ENCODE measurements at places on chromosomes 13 and 19.

- no peak for DNase-seq
Observed at GRCh38 chr13:39418424-39418823, 184.6 kb downstream of the LHFPL6 start.

- DNase-seq, result no peak
Observed at GRCh38 chr13:104411141-104411765, 1345.0 kb upstream of the SLC10A2 start.

DNA sequence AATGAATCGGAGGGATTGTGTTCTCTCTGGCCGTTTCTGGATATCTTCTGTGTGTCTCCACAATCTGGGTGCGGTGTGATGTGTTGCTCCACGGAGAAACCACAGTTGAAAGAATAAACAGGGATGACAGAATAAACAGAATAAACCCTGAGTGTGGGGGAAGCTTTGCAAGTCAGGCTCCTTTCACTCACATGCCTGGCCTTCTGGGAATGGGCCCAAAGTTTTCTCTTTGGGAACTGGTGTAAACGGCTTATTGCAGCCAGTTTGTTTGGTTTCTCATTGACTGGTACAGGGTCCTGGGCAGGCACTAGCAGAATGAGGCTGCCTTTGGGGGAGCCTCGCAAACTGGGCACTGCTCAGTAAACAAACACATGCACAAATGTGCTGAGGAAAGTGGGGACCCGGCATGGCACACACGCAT, 324.7 kb downstream of the DLEU7 start:
- no peak for DNase-seq

GRCh38 chr13:112926003-112926402, 43.0 kb upstream of the MCF2L start:
- DNase-seq, result no peak

- no peak for DNase-seq
Observed at GRCh38 chr13:59879281-59879680, 284.4 kb downstream of the DIAPH3 start.

GRCh38 chr13:105764486-105764885, 771.0 kb downstream of the EFNB2 start:
- no peak for DNase-seq

- DNase-seq, result no peak
Observed at GRCh38 chr19:53037101-53038097, 7.1 kb upstream of the ERVV-2 start.

DNA sequence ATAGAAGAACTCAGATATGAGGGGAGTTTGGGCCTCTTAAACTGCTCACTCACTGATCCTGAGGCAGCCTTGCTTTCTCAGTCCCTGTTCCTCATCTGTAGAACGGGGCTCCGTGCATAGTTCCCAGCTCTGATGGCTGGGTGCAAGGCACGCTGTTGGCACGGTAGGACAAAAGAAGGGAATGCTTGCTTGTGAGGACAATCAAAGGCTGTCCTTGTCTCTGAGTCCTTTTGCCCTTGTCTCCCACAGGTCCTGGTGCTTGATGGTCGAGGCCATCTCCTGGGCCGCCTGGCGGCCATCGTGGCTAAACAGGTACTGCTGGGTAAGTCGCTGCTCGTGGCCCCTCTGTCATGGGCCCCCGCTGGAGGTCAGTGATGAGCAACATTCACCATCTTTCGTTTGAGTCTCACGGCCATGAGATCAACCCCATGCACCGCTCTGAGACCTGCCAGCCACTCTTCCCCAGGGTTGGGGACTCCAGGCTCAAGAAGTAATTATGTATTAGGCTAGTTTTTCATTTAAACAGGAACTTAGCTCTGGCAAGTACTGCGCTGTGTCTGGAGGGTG, 2.3 kb downstream of the RPL13A start:
- no peak for DNase-seq

- DNase-seq, result no peak
Observed at GRCh38 chr13:91312324-91312723, 35.2 kb upstream of the MIR17HG start.

GRCh38 chr19:45484273-45484945, 12.4 kb downstream of the RTN2 start:
- no peak for DNase-seq

DNA sequence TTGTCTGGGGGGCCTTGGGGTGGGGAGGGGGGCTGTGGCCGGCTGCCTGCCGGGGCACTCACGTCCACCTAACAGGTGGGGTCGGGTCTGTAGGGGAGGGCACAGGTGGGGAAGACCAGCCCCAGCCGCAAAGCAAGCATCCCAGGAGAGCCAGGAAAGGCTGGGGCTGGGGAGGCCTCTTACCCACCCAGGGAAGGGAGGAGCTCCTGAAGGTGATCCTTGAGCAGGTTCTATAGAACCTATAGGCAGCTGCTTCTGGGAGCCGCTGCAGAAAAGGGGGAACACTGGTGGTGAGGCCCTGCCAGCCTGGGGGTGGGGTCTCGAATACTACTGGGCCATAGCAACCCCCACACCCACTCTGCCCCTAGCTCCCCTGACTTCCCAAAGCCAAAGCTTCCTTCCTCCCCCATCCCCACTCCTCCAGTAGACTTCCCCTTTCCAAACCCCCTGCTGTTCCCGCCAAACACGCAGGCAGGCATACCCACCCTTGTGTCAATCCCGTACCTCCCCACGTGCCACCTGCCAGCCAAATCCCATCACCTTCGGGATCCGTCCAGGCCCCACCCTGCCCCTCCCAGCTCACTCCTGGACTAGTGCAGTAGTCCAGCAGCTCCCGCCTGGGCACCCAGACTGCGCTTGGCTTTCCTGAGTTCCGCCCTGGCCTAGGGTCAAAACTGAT, 5.6 kb downstream of the KLF16 start:
- DNase-seq, result no peak

DNA sequence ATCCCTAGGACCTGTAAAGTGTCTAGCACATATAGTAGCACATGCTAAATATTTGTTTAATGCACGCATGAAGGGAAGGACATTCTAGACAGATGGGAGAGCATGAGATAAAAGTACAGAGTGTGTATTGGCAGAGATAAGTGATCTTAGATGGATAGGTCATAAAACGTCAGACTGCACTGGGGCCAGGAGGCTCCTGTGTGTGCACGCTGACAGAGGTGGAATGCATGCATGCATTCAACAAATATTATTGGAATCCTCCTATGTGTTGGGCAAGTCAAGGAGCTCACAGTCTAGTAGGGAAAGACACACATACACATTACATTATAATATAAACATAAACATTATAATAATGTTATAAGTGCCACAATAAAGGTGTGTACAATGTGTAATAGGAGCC, 73.3 kb downstream of the FGF9 start:
- no peak for DNase-seq

DNA sequence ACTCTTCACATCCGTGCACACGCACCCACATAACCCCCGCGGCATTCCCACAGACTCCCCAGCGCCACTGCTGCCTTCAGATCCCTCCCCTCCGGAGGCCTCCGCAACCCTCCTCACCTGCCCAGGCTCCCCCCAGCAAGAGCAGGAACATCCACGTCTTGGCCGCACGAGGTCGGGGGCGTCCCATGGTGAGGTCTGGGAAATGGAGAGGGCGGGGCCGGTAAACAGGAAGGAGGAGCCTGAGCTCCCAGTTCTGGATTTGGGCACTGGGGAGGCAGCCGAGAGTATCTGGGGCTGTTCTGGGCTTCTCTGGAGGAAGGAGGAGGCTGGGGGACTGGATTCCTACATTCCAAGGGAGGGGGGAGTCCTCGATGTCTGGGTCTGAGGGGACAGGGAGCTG, 423 bp downstream of the KLK8 start:
- no peak for DNase-seq

DNA sequence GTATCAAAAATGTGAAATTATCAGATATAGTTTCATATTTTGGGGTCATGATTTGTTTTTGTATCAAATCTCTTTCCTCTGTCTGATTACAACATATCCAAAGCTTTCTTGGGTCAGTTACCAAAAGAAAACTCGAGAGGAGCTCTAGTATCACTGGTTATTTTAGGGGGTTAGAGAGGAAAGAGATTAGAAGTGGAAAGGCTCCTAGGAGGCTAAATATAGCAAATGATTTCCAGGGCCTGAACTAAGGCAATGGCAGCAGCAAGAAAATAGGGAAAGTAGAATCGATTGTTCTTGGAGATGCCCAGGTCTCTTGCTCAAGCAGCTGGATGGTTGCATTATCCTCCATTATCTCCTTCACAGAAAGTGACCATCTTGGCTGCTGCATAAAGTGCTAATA, 72.9 kb downstream of the NHLRC3 start:
- DNase-seq, result no peak

DNA sequence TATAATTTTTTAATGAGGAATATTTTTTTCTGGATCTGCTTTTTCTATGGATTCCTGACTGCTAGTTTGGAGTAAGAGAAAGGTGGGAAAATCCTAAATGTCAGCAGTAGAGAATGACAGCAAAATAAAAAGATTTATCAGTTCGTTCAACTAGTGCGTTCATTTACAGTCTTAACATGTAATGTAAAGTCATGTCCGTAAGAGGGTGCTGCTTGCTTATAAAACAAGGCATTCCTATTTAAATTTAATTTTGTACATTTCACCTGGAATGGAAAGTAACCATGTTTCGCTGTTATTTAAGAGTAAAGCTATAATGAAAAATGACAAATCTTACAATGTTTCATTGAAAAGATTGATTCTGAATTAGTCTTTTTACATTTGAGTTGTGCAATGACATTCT, 76.6 kb downstream of the ZMYM2 start:
- DNase-seq, result no peak

GRCh38 chr19:6227936-6228325, 51.8 kb downstream of the MLLT1 start:
- DNase-seq, result no peak

GRCh38 chr13:29279356-29280254, 315.9 kb downstream of the SLC7A1 start:
- no peak for DNase-seq

GRCh38 chr13:22703601-22704209, 477.1 kb upstream of the SGCG start:
- DNase-seq, result no peak

GRCh38 chr13:102461302-102461701, 59.5 kb upstream of the FGF14 start:
- no peak for DNase-seq
